Activated CD4-positive, alpha-beta T cell treated with anti-CD3 and anti-CD28 coated beads for 4 hours (primary cell): ENCODE measurements at places on chromosomes 5 and 9.

- no peak for DNase-seq
Observed at GRCh38 chr5:93382188-93382825, 198.7 kb downstream of the NR2F1-AS1 start.

GRCh38 chr5:133962801-133963476 is 5.5 kb downstream of the C5orf15 start:
- no peak for DNase-seq

DNA sequence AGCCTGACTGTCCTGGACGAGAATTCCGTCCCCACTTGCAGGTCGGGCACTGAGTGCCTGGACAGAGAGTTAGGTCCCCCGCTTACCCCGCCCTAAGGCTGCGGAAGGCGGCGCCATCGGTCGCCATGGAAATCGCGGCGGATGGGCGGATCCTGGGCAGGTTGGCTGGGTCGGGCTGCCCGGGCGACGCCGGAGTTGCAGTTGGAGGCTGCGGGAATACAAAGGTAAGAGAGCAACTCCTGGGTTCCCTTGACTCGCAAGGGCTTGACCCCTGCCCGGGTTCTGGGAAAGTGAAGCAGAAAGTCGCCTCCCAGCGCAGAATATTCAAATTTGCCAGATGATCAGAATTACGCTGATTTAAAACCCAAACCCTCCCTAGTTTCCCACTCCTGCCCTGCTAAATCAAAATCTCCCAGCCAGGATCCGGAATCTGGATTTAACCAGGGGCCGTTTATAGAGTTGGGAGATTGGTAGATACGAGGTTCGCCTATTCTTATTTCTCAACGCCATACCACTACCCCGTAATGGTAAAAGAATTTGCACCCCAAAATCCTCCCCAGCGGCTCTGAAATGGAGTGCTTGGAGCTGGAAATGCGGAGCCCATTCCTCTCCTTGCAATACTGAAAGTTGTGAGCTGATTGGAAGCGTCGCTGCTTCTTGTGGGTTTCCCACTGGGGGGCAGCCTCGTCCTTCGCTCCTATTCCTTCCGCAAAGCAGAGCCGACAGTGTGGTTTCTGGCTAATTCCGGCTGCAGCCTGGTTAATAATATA is 156.4 kb upstream of the RASEF start:
- no peak for DNase-seq

DNA sequence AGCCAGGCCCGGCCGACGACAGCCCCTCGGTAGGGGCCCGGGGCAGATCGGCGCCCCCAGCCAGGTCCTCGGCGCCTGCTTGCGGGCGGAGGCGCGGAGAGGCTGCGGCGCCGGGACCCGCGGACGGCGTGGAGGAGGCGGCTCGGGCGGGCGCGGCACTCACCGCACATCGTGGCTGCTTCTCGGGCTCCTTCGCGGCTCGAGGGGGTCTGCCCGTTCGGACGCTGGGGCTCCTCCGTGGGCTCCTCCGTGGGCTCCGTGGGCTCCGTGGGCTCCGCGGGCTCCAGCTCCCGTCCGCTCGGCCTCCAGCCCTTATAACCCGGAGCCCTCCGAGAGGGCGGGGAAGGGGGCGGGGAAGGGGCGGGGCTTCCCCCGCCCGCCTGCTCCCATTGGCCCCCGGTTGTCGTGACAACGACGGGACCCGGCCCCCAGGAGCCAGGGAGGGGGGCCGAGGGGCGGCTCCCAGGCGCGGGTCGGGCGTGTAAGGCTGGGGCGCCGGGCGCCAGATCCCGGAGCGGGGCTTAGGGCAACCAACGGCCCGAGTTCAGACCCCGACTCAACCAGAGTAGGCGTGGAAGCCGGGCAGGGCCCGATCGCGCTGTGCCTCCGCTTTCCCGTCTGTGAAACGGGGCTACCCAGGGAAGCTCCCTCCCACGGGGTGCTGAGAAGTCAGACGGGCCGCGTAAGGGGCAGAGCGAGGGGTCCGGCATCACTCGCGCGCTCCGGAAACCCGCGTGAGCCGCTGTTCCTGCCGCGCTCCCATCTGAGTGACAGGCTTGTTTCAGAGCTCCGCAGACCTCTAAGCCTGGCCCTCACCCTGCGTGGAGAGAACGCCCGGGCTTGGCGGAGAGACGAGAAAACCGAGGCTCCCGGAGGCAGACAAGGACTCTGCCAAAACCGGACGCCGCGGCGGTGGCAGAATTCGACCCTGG is at the start of gene GFPT2:
GFPT2 (minus strand) TSS at position 289 of the 932 bp plus-strand sequence; CDS start at position 170, 119 bp downstream.
- peak; percentile 74 for DNase-seq

- peak; percentile 86 for DNase-seq
Observed at GRCh38 chr9:130107234-130107861, 53.6 kb downstream of the GPR107 start.

DNA sequence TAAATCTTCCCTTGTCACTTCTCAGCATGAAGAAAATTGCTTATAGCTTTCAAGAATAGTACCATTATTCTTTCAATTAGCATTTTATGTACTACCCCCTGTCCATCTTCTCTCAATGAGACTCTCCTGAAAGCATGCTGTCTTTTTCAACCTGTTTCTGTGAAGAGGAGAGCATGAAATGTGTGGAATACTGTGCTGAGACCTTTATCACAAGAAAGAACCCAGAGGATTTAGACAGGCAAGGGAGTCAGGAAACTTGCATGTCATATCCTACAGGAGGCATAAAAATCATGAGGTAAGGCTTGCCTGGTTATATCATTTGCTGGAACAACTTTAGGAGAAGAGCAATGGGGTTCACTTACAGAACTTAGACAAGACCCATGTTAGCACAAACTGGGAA is 56.7 kb upstream of the LPAR1 start:
- no peak for DNase-seq
